Hindlimb muscle (tissue), 1 donor: ENCODE measurements at places on chromosomes 6 and 20.

DNA sequence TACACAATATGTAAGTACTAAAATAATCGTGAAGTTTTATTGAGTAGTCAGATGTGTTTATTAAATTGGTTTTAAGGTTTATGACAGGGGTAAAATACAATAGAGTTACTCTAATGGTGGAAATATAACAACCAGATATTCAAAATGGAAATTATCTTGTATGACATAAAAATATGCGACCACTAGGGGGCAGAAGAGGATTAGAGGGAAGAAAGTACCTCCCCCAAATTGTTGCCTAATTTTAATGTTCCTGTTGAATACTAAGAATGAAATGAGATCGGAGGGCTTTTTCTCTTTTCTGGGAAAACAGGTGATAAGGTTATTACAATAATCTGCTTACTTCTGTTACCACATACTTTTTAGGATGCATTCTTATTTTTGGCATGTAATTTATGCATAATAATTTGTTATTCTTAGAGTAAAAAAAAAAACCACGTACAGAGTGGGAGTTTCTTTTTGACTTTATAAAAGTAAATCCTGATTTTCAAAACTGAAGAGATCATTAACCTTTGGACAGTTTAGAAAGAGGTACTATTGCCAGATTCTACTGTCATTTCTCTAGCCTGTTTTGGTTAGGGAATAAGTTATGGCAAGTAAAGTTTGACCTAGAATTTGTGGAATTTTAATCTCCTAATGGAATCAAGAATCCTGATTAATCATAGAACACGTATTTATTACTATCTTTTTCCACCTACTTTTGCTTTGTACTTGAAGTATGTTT is 159.2 kb downstream of the CD109 start:
- DNase-seq = peak; percentile 83

GRCh38 chr6:31120151-31120915 is at the start of gene CDSN:
Gene CDSN, minus strand, starts transcription at chr6:31120446. Its CDS starts 27 bp downstream, at chr6:31120419.
- DNase-seq = no peak

GRCh38 chr6:129617986-129618385 is 92.0 kb downstream of the ARHGAP18 start:
- DNase-seq = no peak

DNA sequence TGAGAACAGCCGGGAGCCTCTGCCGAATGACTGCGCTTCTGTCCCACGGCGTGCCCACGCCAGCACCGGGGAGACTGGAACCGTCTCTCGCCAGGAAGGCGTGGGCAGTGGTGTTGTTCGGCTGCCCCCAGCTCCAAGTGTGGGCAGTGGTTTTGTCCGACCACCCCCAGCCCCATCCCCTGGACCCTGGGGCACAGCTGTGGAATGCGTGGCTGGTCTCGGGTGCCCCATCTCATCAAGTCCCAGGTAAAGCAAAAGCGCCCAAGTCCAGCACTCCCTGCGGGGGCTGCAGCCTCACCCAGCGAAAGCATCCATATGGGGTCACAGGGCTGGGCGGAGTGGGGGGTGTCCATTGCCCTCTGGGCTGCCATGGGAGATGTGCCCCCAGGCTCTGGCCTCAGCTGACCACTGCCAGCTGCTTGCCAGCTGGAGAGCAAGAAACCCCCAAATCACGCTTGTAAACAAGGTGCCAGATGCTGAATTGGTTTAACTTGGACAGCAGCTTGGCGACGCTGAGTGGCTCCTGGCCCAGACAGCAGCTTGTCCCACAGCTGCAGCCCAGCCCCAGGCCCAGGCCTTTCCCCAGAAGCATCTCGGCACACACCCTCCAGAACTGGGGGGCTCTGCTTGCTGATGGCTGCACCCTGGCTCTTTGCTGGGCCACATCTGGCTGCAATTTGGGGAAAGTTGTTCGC is 4.5 kb downstream of the CABLES2 start:
- no peak for DNase-seq

GRCh38 chr6:55659304-55659703 is 80.3 kb upstream of the HMGCLL1 start:
- no peak for DNase-seq

GRCh38 chr6:108686896-108687295 is 126.2 kb downstream of the FOXO3 start:
- DNase-seq = no peak

GRCh38 chr6:152378169-152378568 is 259.0 kb downstream of the SYNE1 start:
- no peak for DNase-seq

DNA sequence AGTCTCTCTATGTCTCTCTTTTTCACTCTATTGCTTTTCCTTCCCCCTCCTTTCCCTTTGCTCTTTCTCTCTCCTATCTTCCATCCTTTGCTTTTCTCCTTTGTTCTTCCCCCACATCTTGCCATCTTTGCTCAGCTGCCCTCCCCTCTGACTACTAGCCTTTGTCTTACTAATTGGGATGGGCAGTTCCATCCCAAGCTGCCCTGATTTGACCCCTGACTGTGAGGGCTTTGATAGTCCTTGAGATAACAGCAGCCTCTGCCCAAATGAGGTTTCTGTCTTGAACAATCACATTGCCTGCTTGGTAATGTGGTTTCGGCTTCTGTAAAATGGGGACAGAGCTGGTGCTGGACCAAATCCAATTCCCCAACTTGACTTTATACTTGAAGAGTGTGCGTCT is 327.7 kb downstream of the DHX35 start:
- no peak for DNase-seq

DNA sequence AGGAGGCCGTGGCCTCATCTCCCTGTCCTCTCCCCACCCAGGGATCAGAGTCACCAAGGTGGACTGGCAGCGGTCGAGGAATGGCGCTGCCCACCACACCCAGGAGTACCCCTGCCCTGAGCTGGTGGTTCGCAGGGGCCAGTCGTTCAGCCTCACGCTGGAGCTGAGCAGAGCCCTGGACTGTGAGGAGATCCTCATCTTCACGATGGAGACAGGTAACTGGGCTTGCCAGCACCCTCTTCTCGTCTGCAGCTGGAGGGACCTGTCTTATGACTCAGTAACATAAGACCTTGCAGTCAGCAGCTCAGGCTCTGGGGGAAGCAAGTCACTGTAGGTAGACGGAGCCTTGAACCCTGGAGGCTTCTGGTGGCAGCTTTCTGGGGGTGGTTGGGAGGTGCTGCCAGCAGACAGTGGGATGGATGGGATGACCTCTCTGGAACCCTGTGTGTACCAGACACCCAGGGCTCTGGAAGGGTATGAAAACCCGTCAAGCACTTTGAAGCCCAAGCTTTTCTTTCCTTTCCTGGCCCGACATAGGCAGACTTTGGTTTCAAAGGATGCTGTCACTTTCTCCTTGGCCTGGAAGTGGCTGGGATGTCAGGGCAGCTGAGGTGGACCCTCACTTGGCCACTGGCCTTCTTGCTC is 13.8 kb downstream of the TGM6 start:
- DNase-seq = no peak

DNA sequence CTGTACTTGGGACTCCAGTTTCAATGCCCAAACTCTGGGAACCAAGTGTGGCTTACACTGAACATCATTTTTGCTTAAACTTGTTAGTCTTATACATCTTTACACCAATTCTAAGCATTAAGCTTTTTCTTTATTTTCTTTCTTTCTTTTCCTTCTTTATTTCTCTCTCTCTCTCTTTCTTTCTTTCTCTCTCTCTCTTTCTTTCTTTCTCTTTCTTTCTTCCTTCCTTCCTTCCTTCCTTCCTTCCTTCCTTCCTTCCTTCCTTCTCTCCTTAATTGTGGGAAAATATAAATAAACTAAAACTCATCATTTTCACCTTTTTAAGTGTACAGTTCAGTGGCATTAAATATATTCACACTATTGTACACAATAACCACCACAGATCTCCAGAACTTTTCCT is 31.6 kb upstream of the HLA-DQA2 start:
- DNase-seq = no peak
